ENCODE measurements at places on chromosomes 16 and 17.

GRCh38 chr17:1473841-1474240, 17.8 kb upstream of the CRK start:
- DNase-seq: no peak

- DNase-seq: no peak
Observed at GRCh38 chr17:63279498-63280230, 166.4 kb downstream of the CYB561 start.

- no peak for DNase-seq
Observed at GRCh38 chr17:4001048-4001590, 36.9 kb upstream of the ATP2A3 start.

GRCh38 chr16:65021852-65022595, 99.8 kb downstream of the CDH11 start:
- DNase-seq: no peak

All from mesothelial cell of epicardium (in vitro differentiated cells).